ENCODE measurements at places on chromosomes 11 and 22.

GRCh38 chr22:43515902-43516301, 104.1 kb downstream of the MPPED1 start:
- no peak for DNase-seq

GRCh38 chr11:57641011-57641807, 8.5 kb downstream of the YPEL4 start:
- DNase-seq: no peak

DNA sequence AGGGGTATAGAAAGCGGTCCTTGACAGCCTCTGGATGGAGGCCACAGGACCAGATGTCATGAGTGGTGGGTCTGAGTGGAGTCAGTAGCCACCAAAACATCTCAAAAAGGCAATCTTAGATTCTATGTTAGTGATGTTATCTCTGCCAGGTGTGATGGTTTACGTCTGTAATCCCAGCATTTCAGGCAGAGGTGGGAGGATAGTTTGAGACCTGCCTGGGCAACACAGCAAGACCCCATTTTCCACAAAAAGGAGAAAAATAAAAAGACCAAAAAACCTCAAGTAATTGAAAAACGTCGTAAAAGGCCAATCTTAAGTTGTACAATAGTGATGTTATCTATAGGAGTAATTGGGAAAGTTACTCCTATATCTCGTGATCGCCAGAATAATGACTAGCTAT, 3.7 kb upstream of the MTCH2 start:
- DNase-seq: no peak

DNA sequence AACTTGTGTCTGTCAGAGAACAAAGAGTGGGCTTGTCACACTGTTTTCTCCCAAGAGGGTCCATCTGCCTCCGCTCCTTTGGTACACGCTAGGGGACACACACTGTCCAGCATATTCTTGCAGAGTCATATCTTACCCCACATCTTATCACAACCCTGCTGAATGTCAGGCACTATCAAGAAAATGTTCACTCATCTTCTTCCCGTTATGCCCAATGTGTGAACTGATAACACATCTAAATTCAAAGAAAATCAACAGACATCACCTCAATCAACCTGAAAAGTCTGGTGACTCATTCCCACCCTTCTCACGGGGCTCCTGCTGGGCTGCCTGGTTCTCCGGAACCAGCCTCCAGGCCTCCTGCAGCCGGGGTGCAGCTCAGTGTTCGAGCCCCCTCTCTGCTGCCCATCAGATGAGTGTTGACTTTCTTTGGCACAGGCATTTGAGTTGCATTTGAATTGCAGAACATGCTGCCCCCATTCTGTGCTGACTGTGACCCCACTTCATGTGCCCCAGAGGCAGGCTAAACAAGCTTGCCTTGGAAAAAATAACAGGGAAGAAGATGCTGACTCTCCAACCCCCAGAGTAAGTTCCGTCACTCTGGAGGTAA, 19.4 kb downstream of the GRAP2 start:
- no peak for DNase-seq

DNA sequence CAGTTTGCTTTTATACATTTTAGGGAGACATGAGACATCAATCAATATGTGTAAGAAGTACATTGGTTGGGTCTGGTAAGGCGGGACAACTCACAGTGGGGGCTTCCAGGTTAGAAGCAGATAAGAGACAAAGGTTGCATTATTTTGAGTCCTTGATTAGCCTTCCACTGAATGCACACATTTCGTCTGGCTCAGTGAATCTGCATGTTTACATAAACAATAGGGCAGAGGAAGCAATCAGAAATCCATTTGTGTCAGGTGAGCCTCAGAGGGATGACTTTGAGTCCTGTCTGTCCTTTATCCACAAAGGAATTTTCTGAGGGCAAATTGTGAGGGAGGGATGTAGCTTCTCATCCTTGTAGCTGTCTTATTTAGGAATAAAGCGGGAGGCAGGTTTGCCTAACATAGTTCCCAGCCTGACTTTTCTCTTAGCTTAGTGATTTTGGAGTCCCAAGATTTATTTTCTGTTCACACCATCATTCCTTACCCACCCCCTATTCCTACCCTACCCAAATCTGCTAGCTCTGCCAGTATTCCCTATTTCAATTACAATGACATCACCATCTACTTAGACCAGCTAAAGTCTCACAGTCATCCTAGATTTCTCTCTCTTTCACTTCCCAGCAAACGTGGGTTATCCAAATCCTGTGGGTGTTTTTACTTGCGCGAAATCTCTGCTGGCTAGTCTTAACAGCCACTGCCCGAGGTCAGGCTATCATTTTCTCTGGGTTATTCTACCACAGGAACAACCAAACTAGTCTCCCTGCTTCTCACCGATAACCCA, 2.9 kb downstream of the SC5D start:
- no peak for DNase-seq

GRCh38 chr11:2237457-2238238, 32.7 kb downstream of the ASCL2 start:
- no peak for DNase-seq

DNA sequence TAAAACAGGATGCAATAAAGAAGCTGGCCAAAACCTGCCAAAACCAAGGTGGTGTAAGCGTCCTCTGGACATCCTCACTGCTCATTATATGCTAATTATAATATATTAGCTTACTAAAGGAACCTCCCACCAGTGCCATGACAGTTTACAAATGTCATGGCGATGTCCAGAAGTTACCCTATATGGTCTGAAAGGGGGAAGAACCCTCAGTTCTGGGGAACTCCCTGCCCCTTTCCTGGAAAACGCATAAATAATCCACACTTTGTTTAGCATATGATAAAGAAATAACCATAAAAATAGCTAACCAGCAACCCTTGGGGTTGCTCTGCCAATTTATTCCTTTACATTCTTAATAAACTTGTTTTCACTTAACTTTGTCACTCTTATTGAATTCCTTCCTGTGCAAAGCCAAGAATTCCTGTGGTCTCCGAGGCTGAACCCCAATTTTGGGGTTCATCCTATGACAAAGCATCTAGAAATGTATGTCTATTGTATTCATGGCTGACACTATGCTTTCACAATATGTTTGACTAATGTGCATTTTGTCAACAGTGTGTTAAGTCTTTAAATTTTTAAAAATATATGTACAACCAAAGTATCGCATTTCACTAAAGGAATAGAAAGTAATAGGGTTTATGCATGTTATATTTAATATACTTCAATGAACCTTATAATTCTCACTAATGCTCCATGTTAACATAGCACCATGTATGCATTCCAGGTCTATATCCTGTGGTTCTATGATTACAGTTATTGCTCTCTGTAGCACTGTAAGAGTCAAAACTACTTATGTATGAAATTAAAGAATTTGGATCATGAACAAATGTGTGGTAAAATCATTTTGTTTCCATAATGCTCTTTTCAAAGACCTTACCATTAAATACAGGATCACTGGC, 25.1 kb downstream of the LGR4 start:
- DNase-seq: no peak

- DNase-seq: no peak
These were observed 103.3 kb upstream of the PARVA start for GRCh38 chr11:12274056-12274455.

GRCh38 chr22:46448333-46448732, 89.1 kb downstream of the CELSR1 start:
- DNase-seq: no peak

- no peak for DNase-seq
These were observed 74.7 kb downstream of the MN1 start for GRCh38 chr22:27726686-27727449.

GRCh38 chr11:35105319-35106079, 33.5 kb upstream of the CD44 start:
- DNase-seq: no peak

GRCh38 chr11:106466521-106467080, 389.1 kb downstream of the AASDHPPT start:
- DNase-seq: no peak

DNA sequence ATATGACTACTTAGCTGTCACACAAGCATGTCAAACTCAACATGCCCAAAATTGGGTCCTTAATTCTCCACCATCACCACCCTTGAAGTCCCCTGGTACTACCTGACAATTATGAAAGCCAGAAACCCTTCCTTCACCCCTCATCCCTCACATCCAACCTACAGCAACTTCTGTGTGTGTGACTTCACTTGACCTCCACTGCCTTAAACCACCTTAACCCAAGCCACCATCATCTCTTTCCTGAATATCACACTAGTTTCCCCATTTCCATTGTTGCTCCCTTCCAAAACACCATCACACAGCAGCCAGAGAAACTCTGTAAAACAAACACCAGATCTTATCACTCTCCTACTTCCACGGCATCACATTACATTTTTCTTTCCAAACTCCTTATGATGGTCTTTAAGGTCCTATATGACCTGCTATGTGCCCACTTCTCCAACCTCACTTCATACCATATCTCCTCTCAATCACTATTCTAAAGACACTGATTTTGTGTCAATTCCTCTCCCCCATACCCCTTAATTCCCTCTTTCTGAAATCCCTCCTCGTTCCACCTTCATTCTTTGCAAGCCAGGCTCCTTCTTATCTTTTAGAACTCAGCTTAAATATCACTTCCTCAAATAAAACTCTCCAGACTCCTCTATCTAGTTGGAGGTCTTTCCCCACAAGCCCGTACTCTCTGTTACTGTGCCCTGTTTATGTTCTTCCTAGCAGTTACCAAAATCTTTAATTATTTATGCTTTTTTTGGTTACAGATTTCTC, 124.9 kb downstream of the RBFOX2 start:
- no peak for DNase-seq

DNA sequence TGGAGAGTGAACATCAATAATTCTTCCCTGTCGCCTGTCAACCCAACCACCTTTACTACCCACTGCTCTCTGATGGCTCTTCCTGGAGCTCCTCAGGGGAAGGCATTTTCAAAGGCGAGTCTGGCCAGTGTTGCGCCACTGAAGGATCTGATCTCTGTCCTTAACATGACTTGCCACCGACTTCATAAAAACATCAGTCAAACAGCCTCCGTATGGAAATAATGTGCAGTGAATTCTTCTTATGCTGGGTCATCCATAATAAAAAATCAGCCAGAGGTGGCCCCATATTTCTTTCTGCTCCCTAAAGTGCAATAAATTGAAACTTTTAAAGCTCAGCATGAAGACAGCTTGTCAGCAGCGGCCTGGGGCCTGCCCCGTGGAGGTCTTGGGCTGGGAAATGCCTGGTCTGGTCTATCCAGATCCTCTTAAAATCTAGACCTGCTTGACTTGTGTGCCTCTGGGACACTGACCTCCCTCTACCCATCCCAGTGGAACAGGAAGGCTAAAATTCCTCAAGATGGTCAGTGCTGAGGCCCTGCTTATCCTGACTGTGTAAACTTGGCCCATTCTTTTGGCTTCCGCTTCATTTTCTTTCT, 199.5 kb downstream of the MYO18B start:
- DNase-seq: no peak

GRCh38 chr11:61555051-61555969, 25.6 kb downstream of the SYT7 start:
- no peak for DNase-seq

DNA sequence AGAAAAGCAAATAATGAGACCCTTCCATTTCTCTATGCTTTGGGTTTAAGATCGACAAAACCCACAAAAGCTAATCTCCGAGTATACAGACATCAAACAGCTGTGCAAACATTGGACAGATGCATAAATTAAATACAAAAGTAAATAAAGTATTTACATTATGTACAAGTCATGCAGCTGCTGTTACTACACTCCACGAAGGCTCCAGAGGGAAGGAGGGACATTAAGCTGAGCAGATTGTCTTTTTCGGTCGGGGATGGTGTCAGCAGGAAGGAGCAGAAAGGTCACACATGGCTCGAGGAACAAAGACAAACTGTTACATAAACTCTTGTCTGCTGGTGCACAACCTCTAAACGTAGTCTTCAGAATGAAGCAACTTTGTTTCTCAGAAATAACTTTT, 88.8 kb upstream of the BARX2 start:
- DNase-seq: no peak

DNA sequence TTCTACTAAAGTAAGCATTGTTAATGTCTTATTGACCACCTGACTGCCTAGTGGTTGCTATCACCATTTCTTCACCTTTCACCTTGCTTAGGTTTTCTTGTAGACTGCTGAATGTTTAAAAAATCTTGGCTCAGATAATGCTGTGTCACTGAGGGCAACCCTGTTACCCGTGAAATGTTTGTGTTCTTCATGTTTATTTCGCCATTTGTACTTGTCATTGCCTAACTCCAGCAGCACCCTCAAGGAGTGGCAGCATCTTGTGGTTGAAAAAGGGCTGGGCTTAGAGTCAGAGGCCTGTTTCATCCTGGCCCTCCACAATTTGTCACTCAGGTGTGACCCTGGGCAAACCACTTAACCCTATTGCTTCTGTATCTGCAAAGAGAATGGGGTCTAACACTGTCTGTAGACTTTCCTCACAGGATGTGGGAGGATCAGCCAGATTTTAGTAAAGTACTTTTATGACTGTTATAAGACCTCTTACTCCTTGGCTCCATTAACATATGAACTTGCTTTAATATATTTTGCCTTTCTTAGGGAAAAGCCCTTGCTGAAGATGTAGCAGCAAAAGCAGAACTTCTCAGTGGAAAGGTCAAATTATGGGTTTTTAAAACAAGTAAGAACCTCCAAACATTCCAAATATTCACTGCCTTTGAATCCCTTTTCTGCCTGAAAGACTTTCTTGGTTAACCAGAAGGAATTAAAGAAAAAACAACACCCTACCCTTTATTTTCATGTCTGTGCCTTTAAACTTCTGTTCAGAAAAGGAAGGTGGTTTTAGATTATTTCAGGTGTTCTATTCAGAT, 154.5 kb upstream of the C11orf87 start:
- DNase-seq: no peak

GRCh38 chr11:10288881-10289764, 4.9 kb downstream of the SBF2 start:
- DNase-seq: no peak

GRCh38 chr11:68338051-68338780, 25.8 kb downstream of the LRP5 start:
- no peak for DNase-seq

GRCh38 chr11:57776577-57777210, 15.1 kb downstream of the CTNND1 start:
- DNase-seq: no peak
